Activated T-helper 2 cell treated with anti-CD3 and anti-CD28 coated beads, Interferon-gamma antibody, Interleukin-2, Interleukin-4, amounts not matched to agents 10 μg/mL and 5 μg/mL and 100 μg/mL, durations not matched to agents 14 hours and 24 hours and 36 hours (primary cell): ENCODE measurements at places on chromosomes 6 and 20. TPM values are rescaled to one million over a fixed set of nuclear protein-coding genes. Genes with fewer than 3 reads are reported as not detected.

The ANGPT4 gene
- not detected in 2 replicates for total RNA-seq

The SNAP25 gene
- total RNA-seq: 14.2 and 15.2 TPM in 2 replicates

The PLN gene
- total RNA-seq: not detected in 2 replicates

The PRL gene
- total RNA-seq: not detected in 2 replicates

The RNF182 gene
- total RNA-seq: not detected in 2 replicates

The PCED1A gene
- 29.2 and 35.2 TPM in 2 replicates for total RNA-seq

DNA sequence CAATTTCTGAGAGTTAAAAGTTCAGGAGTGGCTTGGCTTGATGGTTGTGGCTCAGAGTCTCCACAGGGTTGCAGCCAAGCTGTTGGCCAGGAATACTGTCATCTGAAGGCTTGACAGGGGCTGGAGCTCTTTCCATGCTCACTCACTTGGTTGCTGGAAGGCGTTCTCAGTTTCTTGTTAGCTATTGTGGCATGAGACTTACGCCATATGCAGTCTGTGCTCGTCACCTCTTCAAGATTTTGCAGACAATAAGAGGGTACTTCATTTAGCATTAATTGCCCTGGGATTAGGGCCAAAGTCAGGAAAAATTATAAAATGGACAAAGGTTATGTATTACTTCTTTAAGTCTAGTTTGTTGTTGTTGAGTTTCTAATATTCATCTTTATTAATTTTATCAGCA, 380.6 kb upstream of the MAP3K7 start:
- H3K4me1 ChIP-seq: no peaks in the 10 kb centered on the region
- H3K4me3 ChIP-seq: no peak overlapping the region
- H3K27me3 ChIP-seq: no peaks in the 10 kb centered on the region
- H3K27ac ChIP-seq: no peak overlapping the region

DNA sequence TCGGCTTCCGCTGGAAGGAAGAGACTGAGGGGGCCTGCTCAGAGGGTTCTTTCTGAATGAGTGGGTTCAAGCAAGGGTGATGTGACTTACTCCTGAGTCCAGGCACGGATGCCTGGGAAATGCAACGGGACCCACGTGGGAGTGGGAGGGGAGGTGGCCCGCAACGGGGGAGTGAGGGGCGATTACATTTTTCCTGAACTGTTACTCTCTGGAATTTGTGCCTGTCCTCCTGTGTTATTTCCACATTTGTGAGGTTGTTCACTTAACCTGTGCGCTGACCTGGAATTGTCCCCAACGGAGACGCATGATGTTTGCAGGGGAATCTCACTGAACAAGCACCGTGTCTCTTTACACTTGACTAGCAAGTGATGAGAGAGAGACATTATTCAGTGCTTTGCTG, 209.4 kb downstream of the CDH4 start:
- no peaks in the 10 kb centered on the region for H3K27me3 ChIP-seq
- no peaks in the 10 kb centered on the region for H3K4me1 ChIP-seq
- no peak overlapping the region for H3K27ac ChIP-seq
- DNase-seq: no peak
- no peak overlapping the region for H3K4me3 ChIP-seq
- H3K36me3 ChIP-seq: no peaks in the 10 kb centered on the region

DNA sequence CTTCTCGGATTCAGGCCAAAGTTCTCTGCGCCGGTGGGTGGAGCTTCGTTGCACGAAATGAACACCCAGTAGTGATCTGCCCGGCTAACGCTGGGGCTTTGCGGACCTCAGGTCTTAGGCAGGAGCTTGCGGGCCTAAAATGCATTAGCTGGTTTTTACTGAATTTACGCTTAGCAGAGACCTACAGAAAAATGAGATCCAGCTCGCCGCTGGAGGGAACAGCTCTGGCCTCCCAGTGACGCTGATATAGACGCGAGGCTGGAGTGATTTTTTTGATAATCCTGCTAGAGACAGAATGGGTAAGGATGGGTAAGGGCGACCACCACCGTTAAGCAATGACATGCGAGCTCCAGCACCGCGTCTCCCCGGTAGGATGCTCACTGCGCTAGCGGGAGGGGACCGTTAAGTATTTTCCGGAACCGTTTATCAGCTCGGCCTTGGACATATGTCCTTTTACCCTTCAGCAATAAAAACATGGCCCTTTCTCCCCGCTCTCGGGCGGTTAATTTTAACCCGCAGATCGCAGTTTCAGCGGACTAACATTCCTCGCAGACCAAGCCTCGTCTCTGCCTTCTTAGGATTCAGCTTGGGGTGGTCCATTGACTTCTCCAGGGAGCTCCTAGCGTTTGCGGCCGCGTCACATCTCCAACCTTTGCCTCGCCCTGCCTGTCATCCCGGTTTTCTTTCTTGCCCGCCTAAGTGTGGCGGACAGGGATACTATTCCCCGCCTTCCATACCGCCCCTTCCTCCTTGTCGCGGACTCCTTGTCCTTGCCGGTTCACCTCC, 109.3 kb downstream of the GPX5 start:
- peaks cover 61% of the 10 kb centered on the region for H3K27me3 ChIP-seq
- no peak for DNase-seq
- H3K36me3 ChIP-seq: peaks cover 2% of the 10 kb centered on the region
- H3K4me1 ChIP-seq: peaks cover 12% of the 10 kb centered on the region
- peak overlapping the region; percentile 50 for H3K4me3 ChIP-seq
- H3K27ac ChIP-seq: no peak overlapping the region

DNA sequence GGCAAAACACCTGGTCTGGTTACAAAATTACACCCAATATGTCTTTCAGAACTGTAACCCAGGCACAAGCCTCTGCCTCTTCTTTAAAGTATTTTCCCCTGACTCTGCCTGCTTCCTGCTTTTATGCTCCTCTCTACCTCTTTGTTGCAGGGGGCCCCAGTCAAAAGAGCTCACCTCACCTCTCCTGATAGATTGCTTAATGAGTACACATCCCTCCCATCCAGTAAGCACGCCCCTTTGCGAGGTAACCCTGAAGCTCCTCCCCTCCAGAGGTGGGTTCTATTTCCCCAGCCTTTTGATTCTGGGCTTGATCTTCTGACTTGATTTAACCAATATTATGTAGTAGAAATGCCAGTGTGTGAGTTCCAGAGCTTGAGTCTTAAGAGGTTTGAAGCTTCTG, 56.6 kb upstream of the EYA2 start:
- H3K27me3 ChIP-seq: no peaks in the 10 kb centered on the region
- H3K4me3 ChIP-seq: no peak overlapping the region
- no peak for DNase-seq

- H3K27me3 ChIP-seq: no peaks in the 10 kb centered on the region
- H3K27ac ChIP-seq: no peak overlapping the region
- no peaks in the 10 kb centered on the region for H3K4me1 ChIP-seq
- H3K4me3 ChIP-seq: no peak overlapping the region
- no peak for DNase-seq
Measured at GRCh38 chr20:62350098-62350628, 16.9 kb downstream of the LAMA5 start.
